ENCODE measurements at places on chromosomes 1 and 21.
A peak's percentile ranks its signal among the peaks of the same experiment; 100 is the strongest.

DNA sequence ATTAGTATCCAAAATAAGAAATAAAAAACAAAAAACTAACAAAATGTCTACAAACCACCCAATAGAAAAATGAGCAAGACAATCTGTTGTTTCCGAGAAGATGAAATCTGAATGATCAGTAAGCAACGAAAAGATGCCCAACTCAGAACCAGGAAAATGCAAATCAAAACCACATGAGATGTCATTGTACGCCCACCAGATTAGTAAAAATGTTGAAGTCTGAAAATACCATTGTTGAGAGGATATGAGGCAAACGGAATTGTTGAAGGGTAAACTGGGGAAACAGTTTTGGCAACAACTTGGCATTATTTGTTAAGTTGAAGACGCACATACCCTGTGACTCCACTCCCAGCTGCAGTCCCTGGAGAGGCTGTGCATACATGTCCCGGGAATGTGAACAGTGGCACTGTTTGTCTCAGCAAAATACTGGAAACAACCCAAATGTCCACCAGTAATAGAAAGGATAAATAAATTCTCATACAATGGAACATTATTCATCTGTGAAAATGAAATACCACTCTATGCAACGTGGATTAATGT lies 10.6 kb downstream of the ZBTB17 start:
- peak; percentile 65 for DNase-seq

- no peak for DNase-seq
Observed at GRCh38 chr1:228218513-228219244, 10.8 kb downstream of the OBSCN start.

DNA sequence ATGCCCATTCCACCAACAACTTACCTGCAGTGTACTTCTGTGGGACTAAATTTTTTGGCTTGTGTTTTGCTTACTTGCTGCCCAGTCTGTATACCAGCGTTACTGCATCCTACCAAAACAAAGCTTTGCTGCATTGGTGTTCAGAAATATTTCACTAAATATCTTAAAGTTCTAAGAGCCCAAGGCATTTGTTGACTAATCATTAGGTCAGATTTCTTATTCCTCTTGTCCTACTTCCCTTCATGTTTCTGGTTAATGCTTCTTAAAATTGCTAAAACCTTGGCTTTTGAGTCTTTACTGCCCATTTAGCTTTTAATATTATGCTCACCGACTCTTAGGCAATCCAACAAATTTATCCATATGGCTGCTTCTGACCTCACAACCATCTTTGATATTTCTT lies 161.8 kb downstream of the DPYD start:
- DNase-seq: no peak

GRCh38 chr1:1394116-1394515 lies 5.0 kb downstream of the CCNL2 start:
- DNase-seq: no peak

- no peak for DNase-seq
Observed at GRCh38 chr21:37079211-37079824, 6.3 kb downstream of the TTC3 start.

DNA sequence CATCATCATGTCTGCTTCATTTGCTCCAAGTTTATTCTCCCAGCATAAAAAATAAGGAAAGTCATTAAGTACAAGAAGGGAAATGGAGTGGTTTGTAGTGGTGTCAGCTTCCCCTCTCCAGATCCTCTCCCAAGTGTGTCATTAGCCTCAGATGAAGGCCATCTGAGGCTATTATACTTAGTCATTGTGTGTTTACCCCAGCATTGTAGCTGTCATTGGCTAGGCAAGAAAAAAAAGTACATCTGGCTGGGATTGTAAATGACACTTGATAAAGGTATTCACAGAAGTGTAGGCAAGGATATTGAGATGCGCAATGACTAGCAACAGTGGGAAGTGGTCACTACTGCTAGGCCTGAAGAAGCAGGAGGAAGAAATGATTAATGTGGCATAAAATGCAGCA lies 316.9 kb upstream of the SGIP1 start:
- no peak for DNase-seq

DNA sequence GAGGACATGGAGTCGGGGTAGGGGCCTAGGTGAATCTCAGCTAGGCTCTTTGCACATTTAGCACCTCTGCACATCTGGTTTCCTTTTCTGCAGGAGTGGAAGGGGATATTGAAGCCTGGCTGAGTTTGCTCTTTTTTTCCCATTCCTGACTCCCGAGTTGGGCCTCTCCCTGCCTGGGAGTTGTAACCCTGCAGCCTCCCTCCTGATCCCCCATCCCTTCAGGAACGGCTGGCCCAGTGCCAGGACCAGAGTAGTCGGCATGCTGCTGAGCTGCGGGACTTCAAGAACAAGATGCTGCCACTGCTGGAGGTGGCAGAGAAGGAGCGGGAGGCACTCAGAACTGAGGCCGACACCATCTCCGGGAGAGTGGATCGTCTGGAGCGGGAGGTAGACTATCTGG lies 836 bp downstream of the OLFML3 start:
- DNase-seq: no peak

GRCh38 chr21:27818847-27819246 lies 852.0 kb upstream of the ADAMTS5 start:
- DNase-seq: no peak

GRCh38 chr1:187070076-187070475 lies 241.3 kb downstream of the PLA2G4A start:
- no peak for DNase-seq

GRCh38 chr1:9181990-9182783 lies 52.4 kb upstream of the H6PD start:
- DNase-seq: no peak

GRCh38 chr1:184162281-184162680 lies 110.8 kb downstream of the TSEN15 start:
- no peak for DNase-seq

GRCh38 chr1:3410142-3410925 lies 44.1 kb upstream of the ARHGEF16 start:
- DNase-seq: peak; percentile 60

GRCh38 chr1:20383631-20384030 lies 93.0 kb downstream of the VWA5B1 start:
- no peak for DNase-seq

DNA sequence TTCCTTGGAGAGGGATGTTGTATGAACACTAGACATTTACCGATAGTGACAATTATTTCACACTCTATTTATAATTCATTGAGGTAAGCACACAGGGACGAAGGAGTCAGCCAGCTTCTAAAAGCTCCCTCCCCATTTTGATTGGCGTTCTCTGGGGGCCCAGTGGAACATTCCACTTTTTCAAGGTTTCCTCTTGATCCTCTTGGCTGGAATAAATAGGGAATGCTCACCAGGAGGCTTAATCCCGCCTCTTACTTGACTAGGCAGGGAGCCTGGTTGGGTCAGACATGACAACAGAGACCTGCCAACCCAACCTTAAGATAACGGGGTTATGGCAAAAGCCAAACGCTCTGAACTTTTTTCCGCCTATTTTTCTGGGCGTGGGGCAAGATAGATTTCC lies 974 bp downstream of the ACTN2 start:
- no peak for DNase-seq

DNA sequence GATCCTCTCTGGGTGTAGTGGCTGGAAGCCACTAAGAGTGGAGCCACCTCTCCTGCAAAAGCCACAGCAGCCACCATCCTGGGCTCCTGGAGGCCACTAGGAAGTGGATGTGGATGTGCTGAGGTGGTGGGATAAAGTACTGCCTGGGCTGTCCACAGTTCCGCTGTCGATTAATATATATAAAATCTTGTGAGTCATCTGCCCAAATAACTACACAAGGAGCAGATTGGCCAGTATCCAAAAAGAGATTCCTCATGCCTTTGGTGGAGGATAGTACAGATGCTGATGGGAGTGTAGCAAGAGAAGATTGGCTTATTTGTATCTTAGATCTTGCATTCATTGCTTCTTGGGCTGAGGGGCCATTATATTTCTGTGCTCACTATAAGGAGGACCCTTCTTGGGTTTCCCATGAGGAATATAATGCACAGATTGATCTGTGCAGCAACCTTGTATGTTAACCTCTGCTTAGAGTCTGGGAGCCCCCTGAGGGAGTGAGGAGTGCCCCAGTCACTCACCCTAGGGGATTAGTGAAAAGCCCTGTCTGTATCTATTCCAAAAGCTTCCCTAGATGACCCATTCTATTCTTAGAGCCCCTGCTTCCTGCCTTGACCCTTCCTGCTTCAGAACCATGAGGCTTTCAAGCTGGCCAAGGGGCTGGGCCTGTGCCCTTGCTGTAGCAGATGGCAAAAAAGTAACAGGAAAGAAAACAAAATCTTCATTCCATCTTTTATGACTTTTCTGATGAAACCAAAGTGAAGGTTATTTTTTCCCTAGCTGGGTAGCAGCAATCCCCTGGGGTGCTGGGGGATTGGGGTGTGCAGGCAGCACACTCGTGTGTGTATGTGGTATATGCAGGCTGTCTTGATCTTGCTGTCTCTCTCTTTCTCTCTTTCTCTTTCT lies 31.7 kb downstream of the RCSD1 start:
- no peak for DNase-seq

DNA sequence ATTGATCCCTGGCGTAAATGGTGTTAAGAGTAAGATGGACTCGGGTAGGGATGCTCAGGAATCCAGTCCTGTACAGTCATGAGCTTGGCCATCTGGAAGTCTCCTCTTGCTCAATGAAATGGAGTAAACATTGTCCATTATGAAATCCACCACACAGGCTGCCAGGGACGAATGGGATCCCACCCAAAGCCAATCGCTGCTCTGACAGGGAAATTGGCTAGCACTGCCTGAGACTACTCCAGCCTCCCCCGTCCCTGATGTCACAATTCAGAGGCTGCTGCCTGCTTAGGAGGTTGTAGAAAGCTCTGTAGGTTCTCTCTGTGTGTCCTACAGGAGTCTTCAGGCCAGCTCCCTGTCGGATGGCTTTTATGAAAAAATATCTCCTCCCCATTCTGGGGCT lies at the start of gene HSD11B1:
Gene HSD11B1 (plus strand): TSS at position 263 of the 400 bp plus-strand sequence. CDS start 97 bp downstream, at position 360.
- peak; percentile 54 for DNase-seq

DNA sequence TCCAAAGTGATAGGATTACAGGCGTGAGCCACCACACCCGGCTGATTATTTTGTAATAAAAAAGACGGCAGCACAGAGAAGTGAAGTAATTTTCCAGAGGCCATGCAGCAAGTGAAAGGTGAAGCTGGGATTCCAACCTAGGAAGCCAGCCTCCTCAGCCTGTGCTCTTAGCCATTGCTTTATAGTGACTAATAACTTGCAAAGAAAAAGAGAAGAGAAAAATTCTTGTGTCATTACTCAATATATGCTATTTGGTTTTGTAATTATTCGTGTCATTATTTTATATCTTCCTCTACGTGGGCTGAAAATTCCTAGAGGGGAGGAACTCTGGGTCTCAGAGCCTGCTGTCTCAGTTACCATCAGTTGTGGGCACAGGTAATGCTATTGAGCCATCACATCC lies 1.6 kb upstream of the IER5 start:
- DNase-seq: no peak

- no peak for DNase-seq
Observed at GRCh38 chr1:13228343-13228781, 2.4 kb upstream of the PRAMEF18 start.

- no peak for DNase-seq
Observed at GRCh38 chr21:38769191-38769780, 36.4 kb upstream of the ETS2 start.

DNA sequence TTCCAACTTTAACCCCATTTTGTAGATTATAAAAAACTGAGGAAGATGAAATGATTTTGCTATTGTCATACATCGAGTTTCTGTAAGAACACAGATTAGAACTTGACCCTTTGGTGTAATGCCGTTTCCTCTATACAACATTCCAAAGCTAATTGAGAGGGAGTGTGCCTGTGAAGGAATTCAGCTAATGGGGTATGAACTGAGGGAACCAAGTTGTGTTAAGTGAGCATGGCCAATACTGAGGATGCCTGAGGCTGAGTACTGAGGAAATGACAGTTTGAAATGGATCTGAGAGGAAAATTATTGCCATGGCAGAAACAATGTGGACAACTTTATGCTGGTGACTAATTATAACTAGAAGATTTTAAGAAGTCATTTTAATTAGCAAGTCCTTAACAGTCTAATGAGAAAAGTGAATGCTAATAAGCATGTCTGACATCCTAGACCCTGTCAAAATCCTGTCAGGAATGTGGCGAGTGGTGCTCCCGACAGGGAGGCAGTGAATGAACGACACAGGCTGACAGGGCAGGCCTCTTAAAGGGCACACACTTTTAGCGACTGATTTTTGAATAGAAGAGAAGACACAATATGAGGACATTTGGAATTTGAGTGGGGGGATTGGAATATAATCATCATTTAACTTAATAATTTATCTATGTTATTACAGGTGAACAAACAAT lies 262.5 kb downstream of the HLX start:
- no peak for DNase-seq

DNA sequence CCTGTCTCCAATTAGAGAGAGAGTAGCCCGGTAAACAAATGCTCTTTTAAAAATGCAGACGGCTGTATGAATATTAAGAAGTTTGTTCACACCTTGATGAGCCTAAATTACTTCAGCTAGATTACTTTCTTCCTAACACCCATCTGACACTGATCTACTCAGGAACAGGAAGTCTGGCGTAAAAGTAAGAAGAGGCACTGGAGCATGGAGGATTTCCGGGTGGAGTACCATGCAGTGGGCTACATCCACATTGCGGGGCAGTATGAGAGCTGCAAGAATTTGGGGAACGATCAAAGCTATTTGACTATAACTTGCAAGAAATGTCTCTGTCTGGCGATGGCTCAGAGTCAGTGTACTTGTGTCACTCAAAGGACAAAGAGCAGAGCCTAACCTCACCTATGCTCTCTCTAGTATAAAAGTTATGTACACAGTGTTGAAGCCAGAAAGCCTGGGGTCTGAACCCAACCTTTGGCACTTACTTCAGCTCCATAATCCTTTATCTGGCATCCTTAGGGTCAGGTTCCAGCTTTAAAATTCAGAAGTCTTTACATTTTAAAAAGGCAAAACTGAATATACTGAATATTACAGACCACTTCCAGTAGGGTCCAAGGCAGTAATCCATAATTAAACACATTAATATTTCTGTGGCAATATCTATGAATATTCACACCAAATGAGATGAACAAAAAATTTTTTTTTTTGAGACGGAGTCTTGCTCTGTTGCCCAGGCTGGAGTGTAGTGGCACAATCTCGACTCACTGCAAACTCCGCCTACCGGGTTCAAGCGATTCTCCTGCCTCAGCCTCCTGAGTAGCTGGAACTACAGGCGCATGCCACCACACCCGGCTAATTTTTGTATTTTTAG lies 7.9 kb upstream of the GNPAT start:
- no peak for DNase-seq

DNA sequence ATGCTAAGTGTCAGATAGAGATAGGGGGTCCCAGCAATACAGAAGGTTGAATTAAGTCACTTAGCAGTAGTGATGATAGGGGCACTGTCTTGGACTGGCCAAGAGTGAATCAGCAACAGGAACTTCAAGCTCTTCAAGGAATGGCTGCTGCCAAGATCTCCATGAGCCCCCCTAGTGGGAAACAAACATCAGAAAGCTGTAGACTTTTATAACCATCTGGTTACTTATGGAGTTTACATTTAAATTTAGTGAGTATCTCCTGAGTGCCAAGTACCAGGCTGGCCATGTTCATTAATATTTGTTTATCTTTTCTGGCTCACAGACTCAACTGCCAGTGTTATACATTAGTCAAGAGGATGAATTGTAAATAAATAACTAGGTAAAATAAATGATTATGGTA lies 327.3 kb downstream of the TTLL7 start:
- no peak for DNase-seq
